NCI-H1930 (cell line): ENCODE measurements at places on chromosomes 1 and 21.

DNA sequence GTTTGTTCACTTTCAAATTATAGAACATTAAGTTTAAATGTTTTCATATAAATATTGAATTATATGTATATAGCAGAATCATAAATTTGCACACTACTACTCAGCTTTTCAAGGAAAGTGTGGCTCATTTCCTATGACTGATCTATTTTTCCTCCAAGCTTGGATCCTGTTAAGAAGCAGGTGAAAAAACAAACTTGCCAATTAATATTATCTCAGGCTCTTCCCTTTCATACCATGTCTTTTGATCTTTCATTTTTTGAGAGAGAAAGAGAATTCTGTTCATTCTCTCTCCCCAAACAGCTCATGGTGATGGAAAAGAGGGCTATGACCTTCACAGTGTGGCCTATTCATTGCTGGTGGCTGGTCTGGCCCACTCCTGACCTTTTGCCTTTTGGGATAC, 43.7 kb downstream of the SEC16B start:
- DNase-seq: no peak

GRCh38 chr1:197649188-197649587, 126.1 kb downstream of the DENND1B start:
- DNase-seq: no peak

- DNase-seq: peak; percentile 14
Measured at GRCh38 chr1:44318097-44319088, 36.7 kb downstream of the ERI3 start.

- DNase-seq: no peak
Measured at GRCh38 chr1:65243491-65243890, 65.9 kb upstream of the DNAJC6 start.

GRCh38 chr1:211068976-211069375, 65.0 kb downstream of the KCNH1 start:
- DNase-seq: no peak

DNA sequence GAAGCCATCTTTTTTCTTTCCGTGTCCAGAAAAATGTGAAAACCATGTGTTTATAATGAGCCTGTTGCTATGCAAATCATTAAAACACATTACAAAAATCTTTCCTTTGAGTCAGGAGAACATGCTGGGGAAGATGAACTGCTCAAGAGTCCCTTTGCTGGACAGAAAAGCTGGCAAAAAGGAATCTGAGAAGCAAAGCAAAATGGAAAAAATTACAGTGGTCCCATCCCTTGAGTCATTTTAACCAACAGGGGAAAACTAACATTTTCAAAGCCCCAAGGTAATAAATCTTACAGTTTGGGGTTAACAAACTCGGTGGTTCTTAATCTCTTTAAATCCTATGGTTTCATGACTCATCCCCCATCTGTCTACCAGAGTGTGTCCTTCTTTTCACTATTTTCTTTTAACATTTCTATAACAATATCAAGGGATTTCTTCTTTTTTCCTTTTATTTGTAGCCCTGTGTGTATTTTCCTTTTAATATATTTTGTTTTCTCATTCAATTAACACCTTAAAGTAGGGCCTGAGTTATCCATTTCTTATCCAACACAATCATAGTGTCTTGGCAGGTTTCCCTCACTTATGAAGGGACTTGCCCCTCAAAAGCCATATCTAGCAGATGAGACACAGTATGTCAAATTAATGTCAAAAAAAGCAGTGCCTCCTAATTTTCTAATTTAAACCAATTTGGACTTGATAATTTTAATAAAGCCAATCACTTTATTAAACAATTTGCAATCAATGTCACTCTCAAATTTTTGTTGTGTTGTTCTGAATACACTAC, 105.4 kb downstream of the PTPN14 start:
- no peak for DNase-seq

- DNase-seq: no peak
Measured at GRCh38 chr1:33301273-33301984, 19.5 kb downstream of the A3GALT2 start.

DNA sequence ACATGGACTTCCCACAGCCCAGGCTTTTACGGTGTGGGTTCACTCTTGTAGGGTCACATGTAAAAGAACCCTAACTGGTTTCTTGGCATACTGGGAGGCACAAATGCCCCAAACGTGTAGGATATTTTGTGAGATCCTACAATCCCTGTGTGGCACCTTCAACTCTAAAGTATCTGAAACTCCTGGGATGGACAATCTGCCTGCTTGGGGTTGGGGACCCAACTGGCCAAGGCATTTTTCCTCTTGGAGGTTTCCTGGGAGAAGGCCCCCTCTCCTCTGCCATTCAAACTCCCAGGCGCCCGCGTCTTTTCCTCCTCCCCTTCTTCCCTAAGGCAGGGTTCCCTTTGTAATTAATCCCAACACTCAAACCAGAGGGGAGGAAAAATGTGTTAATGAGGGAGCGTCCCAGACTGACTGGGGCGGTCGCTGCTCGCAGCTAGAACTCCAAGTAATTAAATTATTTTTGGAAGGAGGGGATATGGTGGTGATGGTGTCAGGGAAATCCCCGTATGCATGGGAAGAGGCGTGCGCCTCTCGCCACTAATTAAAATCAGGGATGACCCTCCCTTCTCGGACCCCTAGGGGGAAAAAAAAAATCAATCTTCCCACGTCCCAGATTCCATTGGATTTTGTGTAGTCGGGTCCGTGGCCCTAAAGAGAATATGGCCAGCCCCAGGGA, 681 bp upstream of the VANGL2 start:
- no peak for DNase-seq

- no peak for DNase-seq
Measured at GRCh38 chr1:27789540-27790041, 16.6 kb downstream of the STX12 start.

DNA sequence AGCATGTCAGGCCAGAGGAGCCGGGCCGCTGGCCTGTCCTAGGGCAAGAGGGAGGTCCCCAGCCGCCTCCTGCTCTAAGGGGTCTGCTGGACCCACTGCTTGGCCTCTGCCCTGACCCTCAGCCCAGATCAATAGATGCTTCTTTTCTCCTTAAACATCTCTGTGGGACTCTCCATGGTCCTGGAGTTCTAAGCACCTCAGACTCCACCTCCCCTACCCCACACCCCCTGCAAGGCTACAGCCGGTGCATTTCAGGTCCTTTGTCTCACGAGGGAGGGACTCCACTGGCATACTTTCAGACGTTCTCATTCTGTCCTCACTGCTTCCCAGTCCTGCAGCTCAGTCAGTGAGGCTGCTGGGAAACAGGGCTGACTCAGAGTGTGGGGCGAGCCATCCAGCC, 11.0 kb downstream of the CNTN2 start:
- DNase-seq: no peak

DNA sequence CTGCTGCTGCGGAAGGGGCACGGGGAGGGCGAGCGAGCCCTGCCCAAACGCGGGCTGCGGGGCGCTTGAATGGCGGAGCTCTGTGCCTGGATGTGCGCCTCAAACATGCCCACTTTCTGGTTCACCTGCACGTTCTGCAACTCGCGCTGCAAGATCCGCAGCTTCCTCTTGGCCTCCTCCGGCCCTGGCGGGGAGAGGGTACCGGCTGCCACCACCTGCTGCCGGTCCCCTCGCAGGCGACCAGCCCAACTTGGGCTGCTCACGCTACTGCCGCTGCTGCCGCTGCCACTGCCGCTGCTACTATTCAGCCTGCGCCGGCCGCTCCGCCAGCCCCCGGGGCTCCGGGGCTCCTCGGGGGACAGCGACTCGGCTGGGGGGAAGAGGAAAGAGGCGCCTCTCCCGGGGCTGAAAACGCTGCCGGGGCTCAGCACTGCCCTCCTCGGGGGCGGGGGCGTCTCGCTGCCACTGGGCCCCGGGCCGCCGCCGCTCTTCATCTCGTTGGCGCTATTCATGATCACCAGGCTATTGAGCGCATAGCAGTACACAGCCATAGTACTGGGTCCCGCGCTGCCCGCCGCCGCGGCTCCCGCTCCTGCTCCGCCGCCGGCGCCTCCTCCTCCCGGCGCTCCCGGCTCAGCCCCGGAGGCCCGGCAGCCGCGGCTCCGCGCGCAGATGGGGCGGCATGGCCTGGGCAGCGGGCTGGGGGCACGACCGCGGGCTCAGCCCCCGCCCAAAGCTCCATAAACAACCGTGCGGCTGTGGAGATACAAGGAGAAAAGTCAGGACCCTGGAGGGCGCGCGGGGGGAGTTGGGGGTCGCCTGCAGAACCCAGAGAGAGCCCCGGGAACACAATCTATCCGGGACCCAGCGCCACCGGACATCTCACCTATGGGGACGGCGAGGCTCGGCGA, 1.9 kb downstream of the ITPKB start:
- DNase-seq: no peak

- DNase-seq: peak; percentile 15
Measured at GRCh38 chr21:38505654-38506523, 7.6 kb upstream of the ERG start.

- DNase-seq: no peak
Measured at GRCh38 chr1:85358702-85359438, 82.4 kb upstream of the BCL10 start.

GRCh38 chr1:61853583-61853982, 111.3 kb downstream of the PATJ start:
- no peak for DNase-seq

GRCh38 chr21:37871121-37871862, 45.0 kb downstream of the KCNJ6 start:
- DNase-seq: no peak

- no peak for DNase-seq
Measured at GRCh38 chr1:42162181-42162580, 2.4 kb downstream of the GUCA2A start.

DNA sequence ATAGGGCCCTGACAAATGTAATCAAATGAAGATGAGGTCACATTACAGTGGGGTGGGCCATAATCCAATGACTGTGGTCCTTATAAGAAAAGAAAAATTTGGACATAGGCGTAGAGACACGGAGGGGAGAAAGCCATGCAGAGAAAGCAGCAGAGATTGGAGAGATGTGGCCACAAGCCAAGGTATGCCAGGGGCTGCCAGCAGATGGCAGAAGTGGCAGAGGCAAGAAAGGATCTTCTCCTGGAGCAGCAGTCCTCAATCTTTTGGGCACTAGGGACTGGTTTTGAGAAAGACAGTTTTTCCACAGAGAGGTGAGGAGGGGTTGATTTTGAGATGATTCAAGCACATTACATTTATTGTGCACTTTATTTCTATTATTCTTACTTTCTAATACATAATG, 355.1 kb downstream of the NPHP4 start:
- DNase-seq: no peak

- DNase-seq: peak; percentile 64
Measured at GRCh38 chr1:168688644-168689326, 40.2 kb downstream of the DPT start.
